ENCODE measurements at places on chromosomes 3 and 15.

- DNase-seq, result no peak
Measured at GRCh38 chr3:178324356-178324755, 211.9 kb upstream of the KCNMB2 start.

DNA sequence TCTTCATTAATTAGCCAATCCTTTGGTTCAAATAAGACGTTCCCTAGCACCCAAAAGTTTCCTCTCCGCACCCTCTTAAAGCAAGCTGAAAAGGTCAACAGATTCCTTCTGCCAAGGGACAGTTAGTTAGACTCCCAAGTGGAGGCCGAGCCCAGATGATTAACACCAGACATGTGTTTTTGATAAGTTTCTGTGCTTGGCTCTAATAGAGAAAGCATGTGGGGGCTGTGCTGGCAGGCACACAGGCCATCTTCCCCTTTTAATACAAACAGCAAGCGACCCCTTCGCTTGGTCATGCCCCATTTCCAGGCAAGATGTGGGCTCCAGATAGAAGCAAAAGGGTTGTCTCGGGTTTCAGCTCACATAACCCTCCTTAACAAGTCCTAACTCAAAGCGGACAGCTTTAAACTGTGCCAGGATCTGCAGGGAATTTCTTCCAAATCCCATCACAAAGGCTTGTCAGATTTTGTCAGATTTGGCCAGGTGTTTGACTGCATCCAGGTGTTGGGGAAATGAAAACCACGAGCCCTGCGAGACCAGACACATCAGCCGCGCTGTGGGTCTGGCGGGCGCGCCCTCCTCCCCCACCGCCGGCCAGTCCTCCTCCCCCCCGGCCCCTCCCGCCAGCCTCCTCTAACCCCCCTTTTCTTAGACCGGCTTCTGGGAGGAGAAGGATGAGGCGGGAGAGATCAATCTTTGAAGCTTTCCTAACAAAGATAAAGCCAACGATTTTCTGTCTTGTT, 3.3 kb downstream of the HES1 start:
- DNase-seq, result no peak

GRCh38 chr3:106570426-106570825, 701.6 kb upstream of the CBLB start:
- DNase-seq, result no peak

DNA sequence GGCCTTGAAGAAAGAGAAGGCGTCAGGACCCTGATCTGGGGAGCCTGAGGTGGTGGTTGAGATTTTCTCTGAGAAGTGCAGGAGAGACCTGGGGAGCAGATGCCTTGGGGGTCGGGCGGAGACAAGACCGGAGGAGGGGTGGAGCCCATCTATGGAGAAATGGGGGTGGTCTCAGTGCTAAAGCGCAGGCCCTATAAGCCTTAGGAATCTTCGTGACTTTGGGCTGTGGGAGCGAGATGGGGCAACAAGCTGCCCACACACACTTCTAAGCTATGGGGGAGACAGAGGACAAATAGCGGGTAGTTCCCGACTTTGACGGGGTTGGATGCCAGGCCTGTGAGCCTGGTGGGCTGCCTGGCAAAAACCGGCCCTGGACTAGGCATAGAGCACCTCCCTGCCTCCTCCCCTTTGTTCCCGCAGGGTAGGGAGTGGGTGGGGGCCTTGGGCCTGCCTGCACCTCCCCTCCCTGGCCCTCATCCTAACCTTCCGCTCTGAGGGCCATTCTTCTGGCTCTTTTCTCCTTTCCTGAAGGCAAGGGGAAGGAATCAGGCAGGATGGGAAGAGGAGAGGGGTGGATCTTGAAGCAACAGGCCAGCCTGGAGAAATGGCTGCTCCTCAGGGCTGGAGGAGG, 880 bp downstream of the NISCH start:
- DNase-seq, result no peak

DNA sequence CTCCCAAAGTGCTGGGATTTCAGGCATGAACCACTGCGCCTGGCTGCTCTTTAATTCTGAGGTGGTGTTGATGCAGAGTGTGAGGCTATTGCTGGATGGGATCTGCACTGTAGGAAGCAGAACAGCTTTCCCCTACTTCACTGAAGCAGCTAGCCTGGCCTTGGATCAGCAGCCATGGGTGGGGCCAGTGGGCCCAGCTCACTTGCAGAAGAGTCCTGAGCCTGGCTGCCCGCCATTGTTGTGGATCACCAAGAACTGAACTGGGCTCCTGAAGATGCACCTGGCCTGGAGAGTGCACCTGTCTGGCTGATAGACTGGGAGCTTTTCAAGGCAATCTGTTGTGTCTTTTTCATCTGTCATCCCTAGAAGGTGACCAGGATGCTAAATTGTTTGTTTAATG, 11.9 kb downstream of the TLNRD1 start:
- DNase-seq, result no peak

- no peak for DNase-seq
Measured at GRCh38 chr3:120410116-120410515, 40.7 kb downstream of the FSTL1 start.
